ENCODE measurements at places on chromosomes 2 and 18.
A peak's percentile ranks its signal among the peaks of the same experiment; 100 is the strongest.

- DNase-seq = no peak
Observed at GRCh38 chr18:62781893-62782292, 66.6 kb downstream of the PHLPP1 start.

DNA sequence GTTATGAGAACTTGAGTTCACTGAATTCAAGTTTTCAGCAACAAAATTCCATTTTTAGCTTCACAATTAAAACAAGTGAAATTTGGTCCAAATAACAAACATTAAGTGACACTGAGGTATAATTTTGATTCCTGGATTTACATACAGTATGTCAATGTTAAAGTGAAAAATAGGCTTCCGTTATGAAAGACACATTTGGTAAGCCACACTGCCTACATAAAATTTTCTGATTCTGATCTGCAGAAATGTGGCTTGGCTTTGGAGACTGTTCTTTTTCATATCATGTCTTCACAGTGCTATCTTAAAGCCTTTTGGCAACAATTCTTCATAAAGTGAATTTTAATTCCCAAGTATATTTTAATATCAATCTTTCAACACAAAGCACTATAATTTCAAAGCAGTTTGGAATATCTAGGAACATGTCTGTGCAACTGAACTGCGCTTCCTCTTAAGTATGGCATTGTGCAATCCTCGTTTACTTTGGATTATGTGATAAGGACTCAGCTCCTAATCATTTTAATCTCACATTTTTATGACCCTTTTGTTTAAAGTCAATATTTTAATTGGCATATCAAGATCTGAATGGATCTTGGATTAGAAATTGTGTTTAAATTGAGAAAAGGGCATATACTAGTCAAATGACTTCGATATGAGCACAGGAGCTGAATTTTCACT is 60.0 kb downstream of the RBMS1 start:
- DNase-seq = no peak

GRCh38 chr18:38539371-38539770 is 973.8 kb upstream of the CELF4 start:
- no peak for DNase-seq

- DNase-seq = peak; percentile 83
Observed at GRCh38 chr2:96538487-96539214, 2.1 kb downstream of the ARID5A start.

DNA sequence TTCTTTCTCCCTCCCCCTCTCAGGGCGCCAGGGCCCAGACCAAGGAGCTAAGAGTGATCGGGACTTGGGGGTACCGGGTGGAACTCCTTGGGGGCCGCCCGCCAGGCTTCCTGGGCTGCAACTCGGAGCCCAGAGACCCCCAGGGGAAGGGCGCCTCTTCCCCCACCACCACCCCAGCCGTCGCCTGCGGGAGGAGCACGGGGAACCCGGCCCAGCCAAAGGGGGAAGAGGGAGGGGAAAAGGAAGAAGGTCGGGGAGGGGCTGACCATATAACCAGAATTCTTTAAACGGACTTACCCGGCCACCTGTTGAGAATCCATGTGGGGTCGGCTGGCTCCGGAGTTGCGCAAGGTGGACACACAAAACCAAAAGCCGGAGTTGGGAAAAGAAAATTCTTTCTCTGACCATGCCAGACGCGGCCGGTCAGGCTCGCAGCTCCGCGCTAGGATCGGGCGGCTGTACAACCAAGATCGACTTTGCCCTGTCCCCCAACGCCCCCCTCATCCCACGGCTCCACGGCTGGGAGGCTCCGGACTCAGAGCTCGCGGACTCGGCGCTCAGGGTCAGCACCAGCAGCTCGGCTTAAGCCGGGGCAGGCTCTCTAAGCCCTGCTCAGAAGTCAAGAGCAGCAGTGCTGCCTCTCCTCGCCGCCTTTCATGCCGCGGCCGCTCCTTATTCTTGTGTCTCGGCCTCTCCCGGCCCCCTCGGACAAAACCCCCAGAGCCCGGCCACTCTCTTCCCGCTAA is 6.3 kb upstream of the SIX3 start:
- no peak for DNase-seq

- DNase-seq = no peak
Observed at GRCh38 chr18:13120255-13120654, 98.3 kb upstream of the LDLRAD4 start.

- no peak for DNase-seq
Observed at GRCh38 chr2:65622499-65622898, 190.1 kb upstream of the SPRED2 start.

DNA sequence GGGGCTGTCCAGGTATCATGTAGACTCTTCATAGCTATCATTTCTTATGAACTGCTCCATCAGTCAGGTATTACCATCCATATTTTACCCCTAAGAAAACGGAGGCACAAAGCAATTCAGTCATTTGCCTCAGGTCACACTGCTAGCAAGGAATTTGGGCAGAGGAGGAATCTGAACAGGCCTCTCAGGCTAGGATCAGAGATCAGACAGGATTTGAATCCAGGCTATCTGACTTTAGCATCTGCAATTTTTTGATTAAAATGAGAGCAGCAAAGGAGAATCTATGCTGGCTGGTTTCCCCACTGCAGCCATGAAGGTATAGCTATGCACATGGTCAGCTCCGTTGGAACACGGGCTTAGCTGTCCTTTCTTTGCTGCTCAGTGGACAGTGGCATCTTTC is 60.1 kb downstream of the TACR1 start:
- no peak for DNase-seq

DNA sequence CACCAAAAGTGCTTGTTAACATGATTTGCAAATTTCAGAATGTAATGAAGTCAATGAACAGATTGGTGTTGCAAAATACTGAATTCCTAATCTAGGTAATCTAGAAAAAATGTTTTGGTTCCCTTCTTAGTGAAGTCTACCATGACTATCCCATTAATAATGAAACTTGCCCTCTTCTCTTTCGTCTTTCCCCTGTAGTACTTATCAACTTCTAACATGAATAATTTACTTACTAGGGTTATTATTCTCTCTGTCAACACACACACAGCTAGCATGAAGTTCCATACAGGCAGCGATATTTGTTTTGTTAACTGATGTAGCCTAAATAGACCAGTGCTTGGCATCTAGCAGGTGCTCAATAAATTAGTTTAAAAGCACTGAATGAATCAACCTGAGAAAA is 160.2 kb downstream of the NCK2 start:
- no peak for DNase-seq

- no peak for DNase-seq
Observed at GRCh38 chr18:76847916-76848315, 25.6 kb downstream of the ZNF236 start.

- DNase-seq = no peak
Observed at GRCh38 chr18:12394428-12394827, 13.3 kb upstream of the PRELID3A start.

- no peak for DNase-seq
Observed at GRCh38 chr18:32910694-32911296, 138.0 kb upstream of the KLHL14 start.

DNA sequence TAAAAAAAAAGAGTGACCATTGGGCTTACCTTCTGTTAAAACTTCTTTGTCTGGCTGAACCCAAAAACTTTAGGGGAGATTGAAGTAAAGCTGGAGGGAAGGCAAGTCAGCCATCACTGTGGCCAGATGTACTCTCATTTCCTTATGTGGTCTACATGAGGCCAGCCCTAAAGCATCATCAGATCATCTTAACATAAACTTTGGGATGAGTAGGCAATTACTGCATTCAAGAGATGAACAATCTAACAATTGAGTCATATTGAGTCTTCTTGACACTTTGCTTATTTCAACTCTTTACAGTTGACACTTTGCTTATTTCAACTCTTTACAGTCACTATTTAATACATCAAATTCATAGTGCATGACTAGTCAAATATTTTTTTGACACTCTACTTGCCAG is 155.6 kb downstream of the QPCT start:
- no peak for DNase-seq

DNA sequence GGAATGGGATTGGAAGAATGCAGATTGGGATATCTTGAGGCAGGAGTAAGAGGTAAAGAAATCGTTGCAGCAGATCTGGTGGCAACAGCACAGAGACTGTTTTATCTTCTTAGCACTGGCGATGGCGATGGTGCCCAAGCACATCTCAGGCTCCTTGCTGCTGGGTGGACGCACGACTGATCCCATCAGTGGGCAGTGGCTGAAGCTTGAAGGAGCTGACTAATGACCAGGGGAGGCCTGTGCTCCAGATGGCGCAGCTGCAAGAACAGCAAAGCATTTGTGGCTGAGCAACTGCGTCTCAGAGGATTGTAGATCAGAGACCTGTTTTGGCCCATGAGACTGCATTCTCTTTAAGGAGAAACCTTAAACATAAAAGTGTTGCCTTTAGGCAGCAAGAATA is 54.6 kb downstream of the GALR1 start:
- no peak for DNase-seq

GRCh38 chr2:150526827-150527226 is 39.4 kb upstream of the RND3 start:
- no peak for DNase-seq

- DNase-seq = no peak
Observed at GRCh38 chr2:209463226-209463625, 39.4 kb downstream of the MAP2 start.

GRCh38 chr2:19885791-19886190 is 16.0 kb downstream of the TTC32 start:
- DNase-seq = no peak
